ENCODE measurements at places on chromosomes 6 and 20.

DNA sequence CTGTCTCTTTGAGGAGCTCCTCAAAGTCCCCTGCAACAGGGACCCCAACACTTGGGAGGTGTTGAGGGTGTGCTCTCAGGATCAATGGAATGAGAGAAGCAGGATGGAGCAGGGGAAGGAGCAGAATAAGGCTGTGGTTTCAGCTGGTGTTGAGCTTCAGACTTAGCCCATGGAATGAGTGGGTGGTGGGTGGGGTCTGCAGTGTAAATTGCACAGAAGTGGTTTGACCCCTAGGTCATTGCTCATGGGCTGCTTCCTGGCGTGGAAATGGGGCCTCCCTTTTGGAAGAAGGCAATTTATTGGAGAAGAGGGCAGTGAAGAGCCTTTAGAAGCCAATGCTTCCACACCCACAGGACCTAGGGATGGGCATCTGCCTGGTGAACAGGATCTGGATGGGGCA is 37.0 kb upstream of the KCNG1 start:
- no peak for DNase-seq

DNA sequence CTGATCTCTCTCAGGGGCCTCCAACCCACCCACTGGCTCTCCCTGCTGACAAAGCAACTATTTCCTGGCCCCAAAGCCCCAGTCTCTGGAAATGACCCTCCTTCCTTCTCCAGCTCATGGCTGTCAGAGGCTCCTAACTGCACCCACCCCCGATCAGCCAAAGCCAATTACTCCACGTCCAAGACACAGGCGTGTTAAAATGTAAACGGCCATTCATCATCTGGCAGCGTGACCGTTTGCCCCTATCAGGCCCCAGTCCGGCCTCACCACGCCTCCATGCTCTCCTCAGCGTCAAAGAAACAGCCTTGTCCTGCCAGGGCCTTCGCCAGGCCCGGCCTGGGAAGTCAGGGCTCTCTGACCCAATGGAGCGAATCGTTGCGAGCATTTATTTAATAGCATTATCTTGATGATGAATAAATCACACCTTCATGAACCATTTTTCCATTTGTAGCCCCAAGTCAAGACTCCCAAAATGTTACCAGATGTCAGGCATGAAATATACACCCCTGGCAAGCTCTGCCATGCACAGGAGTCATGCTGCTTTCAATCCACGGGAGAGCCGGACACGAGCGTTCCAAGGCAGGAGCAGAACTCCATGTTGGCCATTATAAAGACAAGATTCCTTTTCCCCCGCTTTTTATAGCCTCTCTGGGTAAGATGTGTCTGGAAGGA is 17.7 kb downstream of the RIPOR3 start:
- no peak for DNase-seq

GRCh38 chr6:148650941-148651505 is 95.8 kb upstream of the UST start:
- no peak for DNase-seq

DNA sequence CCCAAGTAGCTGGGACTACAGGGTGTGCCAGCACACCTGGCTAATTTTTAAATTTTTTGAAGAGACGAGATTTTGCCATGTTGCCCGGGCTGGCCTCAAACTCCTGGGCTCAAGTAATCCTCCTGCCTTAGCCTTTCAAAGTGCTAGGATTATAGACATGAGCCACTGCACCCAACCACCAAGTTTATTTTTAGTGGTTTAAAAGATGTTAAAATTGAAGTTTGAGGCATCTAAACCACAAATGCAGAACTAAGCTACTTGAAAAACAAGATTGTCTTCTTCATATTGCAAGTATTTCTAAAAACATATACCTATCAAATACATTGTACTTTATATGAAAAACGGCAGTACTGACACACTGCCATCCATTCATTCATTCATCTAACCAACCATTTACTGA is 31.6 kb downstream of the WASF1 start:
- no peak for DNase-seq

DNA sequence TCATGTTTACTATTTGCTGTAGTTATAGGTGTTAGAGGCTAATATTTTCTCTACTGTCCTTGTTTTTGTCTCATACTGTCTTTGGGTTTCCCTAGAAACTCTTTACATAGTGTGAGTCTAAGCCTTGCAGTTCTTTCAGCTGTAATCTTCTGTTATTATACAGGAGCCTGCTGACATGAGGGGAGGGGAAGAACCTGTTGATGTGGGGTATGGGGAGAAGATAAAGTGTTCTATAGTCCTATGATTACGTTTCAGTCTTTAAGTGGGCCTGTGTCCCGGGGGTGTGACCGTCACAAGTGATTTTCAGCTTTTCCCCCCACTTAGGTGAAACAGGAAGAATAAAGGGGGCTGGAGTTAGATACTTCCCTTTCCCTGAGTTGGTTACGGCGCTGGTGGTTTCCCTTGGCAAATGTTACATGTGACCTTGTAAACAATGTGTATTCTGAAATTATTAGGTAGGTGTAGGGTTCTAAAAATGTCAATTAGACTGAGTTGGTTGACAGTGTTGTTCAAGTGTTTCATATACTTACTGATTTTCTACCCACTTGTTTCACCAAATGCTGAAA is 41.3 kb downstream of the REV3L start:
- DNase-seq = no peak

DNA sequence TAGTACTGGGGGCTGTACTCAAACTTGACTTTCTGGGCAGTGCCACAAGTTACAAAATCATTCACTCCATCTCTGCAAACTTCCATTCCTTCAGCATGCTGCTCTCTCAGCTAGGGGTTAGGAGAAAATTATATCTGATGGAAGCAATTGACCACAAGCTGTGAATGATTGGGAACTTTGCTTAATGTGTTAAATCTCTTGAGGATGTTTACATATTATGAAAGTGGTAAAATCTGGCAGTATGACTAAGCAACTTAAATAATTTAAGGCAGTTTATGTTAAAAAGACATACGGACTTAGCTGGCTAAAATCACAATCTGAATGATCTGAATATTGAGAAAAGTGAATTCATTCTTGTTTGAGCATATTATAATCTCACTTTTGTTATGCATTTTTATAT is 415.0 kb downstream of the PHF3 start:
- DNase-seq = no peak

- DNase-seq = no peak
Measured at GRCh38 chr20:64119681-64120341, 12.4 kb upstream of the NPBWR2 start.

- DNase-seq = no peak
Measured at GRCh38 chr20:49228676-49229075, 9.5 kb downstream of the DDX27 start.

GRCh38 chr20:51574248-51575033 is 31.9 kb upstream of the NFATC2 start:
- DNase-seq = no peak

- no peak for DNase-seq
Measured at GRCh38 chr6:122653094-122653493, 42.9 kb downstream of the PKIB start.

GRCh38 chr6:120108061-120108795 is 758.7 kb upstream of the MAN1A1 start:
- DNase-seq = no peak

GRCh38 chr6:131682442-131682841 is 18.8 kb downstream of the OR2A4 start:
- no peak for DNase-seq

DNA sequence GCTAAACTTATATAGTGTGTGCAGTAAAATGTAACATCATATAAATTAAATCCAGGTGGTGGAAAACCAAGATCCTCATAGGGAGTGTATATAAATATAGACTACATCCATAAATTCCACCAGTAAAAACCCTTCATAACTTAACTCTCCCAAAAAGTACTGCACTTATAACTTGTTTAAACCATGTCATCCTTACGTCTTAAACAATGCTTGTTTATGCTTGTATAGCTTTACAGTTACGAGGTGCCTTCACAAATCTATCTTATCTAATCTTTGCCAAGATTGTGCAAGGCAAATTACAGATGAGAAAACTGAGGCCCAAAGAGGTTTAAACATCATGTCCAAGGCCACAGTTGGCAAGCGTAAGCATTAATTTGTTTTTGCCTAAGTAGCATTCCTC is 71.3 kb downstream of the BCAS1 start:
- no peak for DNase-seq

- DNase-seq = no peak
Measured at GRCh38 chr6:25371037-25371347, 91.8 kb downstream of the CARMIL1 start.

GRCh38 chr20:3563133-3563532 is 92.3 kb downstream of the ATRN start:
- DNase-seq = no peak

GRCh38 chr6:41674231-41675000 is 36.1 kb downstream of the MDFI start:
- DNase-seq = no peak

- no peak for DNase-seq
Measured at GRCh38 chr6:14638906-14639761, 521.6 kb downstream of the CD83 start.

- no peak for DNase-seq
Measured at GRCh38 chr6:142406131-142406530, 104.3 kb downstream of the ADGRG6 start.

DNA sequence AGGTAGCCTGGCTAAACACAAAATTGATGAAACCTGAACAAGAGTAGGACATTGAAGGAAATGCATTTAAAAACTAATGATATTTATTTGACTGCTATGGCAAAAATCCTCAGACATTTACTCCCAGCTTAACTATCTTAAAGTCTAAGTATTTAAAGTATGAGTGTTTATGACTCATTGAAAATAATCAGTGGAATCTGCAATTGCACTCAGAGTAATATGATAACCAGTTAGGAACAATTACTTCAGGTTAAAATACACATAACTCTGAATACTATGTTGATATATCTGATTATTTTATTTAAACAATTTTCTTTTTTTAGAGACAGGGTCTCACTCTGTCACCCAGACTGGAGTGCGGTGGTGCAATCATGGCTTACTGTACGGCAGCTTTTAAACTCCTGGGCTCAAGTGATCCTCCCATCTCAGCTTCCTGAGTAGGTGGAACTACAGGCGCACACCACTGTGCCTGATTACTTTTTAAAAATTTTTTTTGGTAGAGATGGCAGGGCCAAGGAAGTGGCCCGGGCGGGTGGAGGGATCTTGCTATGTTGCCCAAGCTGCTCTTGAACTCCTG is 43.9 kb downstream of the FILIP1 start:
- no peak for DNase-seq

- no peak for DNase-seq
Measured at GRCh38 chr6:138509371-138509770, 10.1 kb upstream of the NHSL1 start.

DNA sequence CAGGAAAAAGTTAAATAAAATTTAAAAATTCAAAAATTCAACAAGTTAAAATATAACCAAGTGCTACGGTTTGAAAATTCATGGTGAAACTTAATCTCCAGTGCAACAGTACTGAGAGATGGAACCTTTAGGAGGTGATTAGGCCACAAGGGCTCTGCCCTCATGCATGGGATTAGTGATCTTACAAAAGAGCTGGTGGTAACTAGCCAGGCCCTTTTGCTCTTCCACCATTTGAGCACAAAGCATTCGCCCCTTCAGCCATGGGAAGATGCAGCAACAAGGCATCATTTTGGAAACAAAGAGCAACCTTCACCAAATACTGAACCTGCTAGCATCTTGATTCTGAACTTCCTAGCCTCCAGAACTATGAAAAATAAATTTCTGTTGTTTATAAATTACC is 80.9 kb downstream of the RNGTT start:
- no peak for DNase-seq

DNA sequence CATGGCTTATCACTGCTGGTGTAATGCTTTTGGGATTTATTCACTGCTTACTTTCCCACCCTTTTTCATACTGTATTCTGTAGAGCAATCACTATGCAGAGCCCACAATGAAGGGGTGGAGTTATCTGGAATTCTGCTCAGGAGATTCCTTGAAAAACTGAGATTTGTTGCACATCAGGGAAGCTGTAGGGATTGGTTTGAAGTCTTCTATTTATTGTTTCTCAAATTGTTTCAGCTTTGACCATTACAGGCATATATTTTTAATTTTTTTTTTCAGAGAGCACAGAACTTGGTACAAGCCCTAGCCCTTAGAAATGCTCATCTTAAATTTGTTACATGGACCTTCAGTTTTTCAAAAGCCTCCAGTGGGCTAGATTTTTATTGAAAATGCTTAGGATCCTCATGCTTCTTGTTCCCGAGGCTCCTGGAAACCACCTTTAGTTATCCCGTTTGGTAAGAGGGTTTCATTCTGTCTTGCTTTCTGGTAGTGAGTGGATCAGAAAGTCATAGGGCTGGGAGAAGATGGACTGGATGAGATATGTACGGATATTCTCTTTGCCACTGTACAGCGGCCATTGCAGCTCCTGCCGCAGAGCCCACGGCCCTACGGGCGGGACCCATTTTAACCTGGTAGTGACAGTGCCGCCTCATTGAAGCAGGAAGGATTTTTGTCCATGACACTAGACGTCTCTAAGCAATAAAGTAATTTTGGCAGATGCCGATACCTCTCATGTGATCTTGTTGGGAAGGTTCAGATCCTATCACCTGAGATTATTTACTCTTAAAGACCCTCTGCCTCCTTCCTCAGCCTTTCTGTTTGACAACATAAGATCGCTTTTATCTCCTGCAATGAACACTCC is 45.3 kb upstream of the ZNF184 start:
- no peak for DNase-seq

DNA sequence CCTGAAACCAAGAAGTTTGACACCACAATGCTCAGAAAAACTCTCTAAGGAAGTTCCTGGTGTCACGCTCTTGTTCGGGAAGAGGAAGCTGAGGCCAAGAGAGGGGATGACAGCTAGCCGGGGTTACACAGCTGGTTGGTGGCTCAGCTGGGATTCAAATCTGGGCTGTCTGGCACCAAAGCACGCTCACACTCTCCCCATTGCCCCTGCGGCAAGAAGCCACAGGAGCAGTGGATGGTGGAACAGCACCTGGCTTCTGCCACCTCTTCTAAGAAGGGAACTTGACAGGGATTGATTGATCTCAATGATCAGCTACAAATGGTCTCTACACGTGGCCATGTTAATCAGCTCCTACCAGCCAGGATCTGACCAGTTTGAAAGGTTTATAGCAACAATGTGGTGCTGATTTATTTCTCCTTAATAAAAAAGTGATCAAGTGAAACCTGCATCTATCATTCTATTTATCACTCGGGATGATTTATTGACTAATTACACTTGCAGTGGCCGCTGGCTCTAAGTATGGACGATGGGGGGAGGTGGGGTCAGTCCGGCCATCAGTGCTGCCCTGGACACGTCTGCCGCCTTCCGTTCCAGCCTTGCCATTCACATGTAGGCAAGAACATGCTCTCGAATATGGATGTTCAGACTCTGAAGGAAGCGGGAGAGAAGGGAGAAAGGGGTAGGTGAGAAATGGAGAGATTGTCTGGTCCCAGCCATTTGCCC is 71.9 kb upstream of the TOP1 start:
- no peak for DNase-seq

DNA sequence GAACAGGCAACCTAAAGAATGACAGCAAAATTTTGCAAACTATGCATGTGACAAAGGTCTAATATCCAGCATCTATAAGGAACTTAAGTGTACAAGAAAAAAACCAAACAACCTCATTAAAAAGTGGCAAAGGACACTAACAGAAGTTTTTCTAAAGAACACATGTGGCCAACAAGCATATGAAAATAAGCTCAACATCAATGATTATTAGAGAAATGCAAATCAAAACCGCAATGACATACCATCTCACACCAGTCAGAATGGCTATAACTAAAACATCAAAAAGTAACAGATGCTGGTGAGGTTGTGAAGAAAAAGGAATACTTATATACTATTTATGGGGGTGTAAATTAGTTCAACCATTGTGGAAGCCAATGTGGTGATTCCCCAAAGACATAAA is 5.5 kb downstream of the RFPL4B start:
- no peak for DNase-seq
